Stimulated activated CD8-positive, alpha-beta memory T cell treated with anti-CD3 and anti-CD28 coated beads, Interleukin-4, amount 100 ng/mL, for 4 hours (primary cell): ENCODE measurements at places on chromosomes 5 and 9.

DNA sequence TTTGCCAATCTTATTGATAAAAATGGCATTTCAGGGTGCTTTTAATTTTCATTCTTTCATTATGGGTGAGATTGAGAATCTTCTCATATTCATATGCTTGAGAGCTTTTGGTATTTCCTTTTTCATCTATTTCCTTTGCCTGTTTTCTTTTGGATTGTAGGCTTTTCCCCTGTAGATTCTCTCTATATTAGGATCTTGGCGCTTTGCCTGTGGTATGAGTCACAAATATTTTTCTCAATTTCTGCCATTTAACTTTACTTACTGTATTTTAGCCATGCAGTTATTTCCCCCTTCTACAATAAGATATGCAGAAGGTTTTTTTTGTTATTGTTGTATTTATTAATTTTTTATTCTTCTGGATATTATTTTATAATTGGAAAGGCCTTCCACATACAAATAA lies 21.5 kb upstream of the KLF9 start:
- DNase-seq = no peak

GRCh38 chr9:78788101-78788500 lies 491.2 kb downstream of the PSAT1 start:
- DNase-seq = no peak

DNA sequence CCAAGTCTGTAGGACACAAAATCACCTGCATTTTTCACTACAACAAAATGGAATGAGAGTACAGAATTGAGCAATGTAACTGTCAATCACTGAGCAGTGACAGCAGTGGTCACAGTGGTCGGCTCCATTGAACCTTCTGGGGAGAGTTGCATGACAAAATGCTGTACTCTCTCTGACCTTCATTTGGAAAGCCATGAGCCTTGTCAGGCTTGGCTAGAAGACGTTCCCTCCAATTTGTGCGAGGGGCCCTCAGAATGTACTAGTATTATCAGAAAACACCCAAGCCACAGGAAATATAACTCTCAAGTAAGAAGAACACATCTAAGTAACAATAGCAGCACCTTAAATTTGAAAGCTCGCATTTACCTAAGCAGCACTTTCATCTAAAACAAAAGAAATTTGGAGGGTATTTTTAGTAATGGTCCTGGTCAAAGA lies 425.6 kb upstream of the MEF2C start:
- DNase-seq = no peak

DNA sequence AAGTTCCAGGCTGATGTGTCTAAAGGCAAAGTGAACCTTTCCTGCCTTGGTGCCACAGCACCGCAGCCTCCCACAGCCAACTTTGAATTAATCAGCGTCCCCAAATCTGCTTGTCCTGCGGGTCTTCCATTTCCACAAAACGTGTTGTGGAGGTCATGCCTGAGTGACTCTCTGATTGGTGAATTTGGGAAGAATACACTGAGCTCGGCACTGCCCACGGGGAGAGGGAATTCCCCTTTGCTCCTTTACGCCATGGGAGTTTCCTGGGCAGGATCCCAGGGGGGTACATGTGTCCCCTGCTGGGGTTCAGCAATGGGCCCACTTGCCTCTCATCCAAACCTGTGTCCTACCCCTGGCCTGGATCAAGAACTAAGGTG lies 90.4 kb downstream of the LHX2 start:
- DNase-seq = no peak

DNA sequence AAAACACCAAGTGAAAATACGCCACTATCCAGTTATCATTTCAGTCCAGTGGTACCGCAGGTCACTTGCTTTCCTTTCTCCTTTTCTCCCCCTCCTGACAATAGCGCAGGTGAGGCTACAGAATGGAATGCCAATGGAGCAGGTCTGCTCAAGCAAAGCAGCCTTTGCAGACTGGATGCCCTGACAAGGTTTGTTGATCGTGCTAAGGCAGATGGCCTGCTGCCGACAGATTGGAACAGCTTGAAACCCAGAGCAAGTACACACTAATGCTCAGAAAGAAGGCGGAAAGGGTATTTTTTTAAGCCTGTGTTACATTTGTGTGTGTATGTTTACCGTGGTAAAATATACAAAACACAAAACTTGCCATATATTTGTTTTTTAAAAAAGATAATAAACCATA lies 19.4 kb downstream of the SPACA9 start:
- DNase-seq = no peak

DNA sequence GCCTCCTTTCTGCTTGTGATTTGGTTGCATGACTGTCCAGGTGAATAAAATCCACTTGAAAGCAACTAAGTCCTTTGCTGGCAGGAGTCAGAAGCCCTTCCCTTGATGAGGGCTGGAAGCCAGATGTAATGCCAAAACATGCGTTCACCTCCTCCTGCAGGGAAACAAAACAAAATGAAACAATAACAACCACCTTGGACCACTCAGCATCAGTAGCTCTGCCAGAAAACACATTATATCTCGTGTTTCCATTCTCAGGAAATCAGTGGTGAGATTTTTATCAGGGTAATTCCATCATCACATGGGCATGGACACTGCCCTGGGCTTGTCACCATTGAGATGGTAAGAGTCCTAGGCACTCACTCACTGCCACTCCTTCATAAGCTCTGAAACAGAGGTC lies 350.3 kb upstream of the ACTBL2 start:
- no peak for DNase-seq

DNA sequence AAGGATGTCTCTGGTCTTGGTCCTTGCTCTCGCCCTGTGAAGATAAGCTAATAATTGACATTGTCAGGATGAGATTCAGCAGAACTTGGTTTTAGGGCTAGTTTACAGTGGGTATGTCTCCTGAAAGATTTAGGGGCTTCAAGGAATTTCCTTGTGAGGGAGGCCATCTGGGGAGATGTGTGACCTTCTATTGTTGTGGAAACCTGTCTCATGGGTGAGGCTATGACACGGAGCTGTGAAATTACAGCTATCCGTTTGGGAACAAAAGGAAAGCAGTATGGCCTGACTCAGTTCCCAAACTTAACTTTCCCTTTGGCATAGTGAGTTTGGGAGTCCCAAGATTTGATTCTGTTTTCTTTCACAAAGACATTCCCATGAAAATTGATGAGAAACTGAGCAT lies 142.0 kb downstream of the PARP8 start:
- DNase-seq = no peak

DNA sequence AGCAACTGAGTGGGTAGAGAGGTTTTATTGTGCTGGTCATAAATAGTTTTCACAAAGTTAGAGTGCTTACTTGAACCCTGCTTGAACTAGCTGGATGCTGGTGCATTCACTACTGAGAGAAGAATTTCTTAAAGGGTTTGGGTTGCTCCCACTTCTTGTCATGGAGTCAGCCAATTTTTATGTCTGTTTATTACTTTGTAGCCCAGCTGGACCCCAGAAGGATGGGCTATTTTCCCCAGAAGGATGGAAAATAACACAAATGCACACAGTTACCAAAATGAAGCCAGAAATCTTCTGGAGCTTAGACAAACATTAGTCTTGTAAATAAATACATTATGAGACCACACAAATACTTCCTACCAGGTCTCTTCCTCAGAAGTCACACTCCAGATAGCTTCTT lies 480.8 kb upstream of the TNC start:
- DNase-seq = no peak

GRCh38 chr9:121992571-121993212 lies 100.4 kb downstream of the TTLL11 start:
- no peak for DNase-seq

- DNase-seq = no peak
Observed at GRCh38 chr5:151084363-151084762, 3.5 kb upstream of the TNIP1 start.

- DNase-seq = no peak
Observed at GRCh38 chr5:38157024-38157423, 101.3 kb upstream of the EGFLAM start.

GRCh38 chr9:26210338-26210851 lies 532.2 kb upstream of the TUSC1 start:
- DNase-seq = no peak

DNA sequence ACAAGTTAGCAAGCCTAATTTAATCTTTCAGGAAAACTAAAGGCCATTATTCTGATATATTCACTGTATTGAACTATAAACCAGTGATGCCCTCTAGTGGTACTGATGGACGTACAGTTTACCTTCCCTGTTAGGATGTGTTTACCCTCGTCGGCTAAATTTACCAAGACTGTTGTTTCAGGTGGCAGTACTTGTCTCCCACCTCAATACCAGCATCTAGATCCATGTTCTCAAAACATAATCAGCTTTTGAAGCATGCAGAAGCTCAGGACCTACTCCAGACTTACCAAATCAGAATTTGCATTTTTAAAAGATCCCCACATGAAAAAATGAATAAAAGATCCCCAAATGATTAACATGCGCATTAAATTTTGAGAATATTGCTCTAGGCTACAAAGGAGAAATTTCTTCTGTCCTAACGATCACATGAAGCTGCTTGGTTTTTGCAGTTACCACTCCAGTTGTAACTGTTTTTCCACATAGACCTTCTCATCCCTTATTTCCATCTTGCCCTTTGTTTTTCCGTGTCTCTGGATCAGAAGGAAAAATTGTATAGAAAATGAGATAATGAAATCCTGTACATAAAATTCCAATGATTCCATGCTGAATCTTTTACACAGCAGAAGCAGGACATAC lies 3.2 kb upstream of the BAAT start:
- DNase-seq = no peak

- no peak for DNase-seq
Observed at GRCh38 chr9:135103931-135104639, 16.6 kb downstream of the OLFM1 start.

- DNase-seq = no peak
Observed at GRCh38 chr5:110351430-110351829, 375.0 kb downstream of the TMEM232 start.
